Fibroblast of the aortic adventitia (primary cell): ENCODE measurements at places on chromosomes 13 and 19. TPM values are rescaled to one million over a fixed set of nuclear protein-coding genes. Genes with fewer than 3 reads are reported as not detected.

The COPE gene
- 67.0 and 172 TPM in 2 replicates for total RNA-seq

GRCh38 chr19:10981252-10981895 is 20.5 kb downstream of the SMARCA4 start:
- no peak for DNase-seq

GRCh38 chr19:50780753-50781435 is 9.3 kb upstream of the ACP4 start:
- no peak for DNase-seq

The FLT1 gene
- total RNA-seq: 0.36 and 1.3 TPM in 2 replicates

The PLIN4 gene
- 0.90 and 6.6 TPM in 2 replicates for total RNA-seq

The CHST8 gene
- not detected in 2 replicates for total RNA-seq

GRCh38 chr13:44955406-44955805 is 33.9 kb downstream of the NUFIP1 start:
- no peak for DNase-seq

The FXYD1 gene
- total RNA-seq: 2.5 and 6.5 TPM in 2 replicates

GRCh38 chr19:14470031-14470876 is 4.9 kb downstream of the PTGER1 start:
- DNase-seq: no peak

The ANGPTL8 gene
- total RNA-seq: not detected in 2 replicates

DNA sequence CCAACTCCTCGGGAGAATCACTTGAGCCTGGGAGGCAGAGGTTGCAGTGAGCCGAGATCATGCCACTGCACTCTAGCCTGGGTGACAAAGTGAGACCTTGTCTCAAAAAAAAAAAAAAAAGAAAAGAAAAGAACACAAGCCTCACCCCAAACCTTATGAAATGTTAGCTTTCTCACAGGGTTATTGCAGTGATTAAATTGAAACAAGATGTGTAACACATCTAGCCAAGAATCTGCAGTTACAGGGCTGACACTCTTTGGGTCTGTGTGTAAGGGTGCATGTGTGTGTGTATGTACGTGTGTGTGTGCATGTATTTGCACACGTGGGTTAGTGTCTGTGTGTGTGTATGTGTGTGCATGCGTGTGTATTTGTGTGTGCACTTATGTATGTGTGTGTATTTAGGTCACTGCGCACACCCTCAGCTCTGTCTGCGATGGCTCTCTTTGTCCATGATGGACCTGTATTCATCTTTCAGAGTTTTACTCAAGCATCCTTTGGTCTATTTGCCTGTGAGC is 336.3 kb downstream of the UQCRFS1 start:
- DNase-seq: peak; percentile 61

- DNase-seq: no peak
Measured at GRCh38 chr13:65868099-65868498, 1362.0 kb downstream of the PCDH9 start.

The CADM4 gene
- 0.27 and 1.1 TPM in 2 replicates for total RNA-seq
